CD8-positive, alpha-beta memory T cell (primary cell): ENCODE measurements at places on chromosomes 3 and 15.

GRCh38 chr3:141477224-141477623 lies 9.6 kb upstream of the RASA2 start:
- DNase-seq, result no peak

- DNase-seq, result no peak
These were observed 5.1 kb upstream of the SPINT1 start for GRCh38 chr15:40838756-40839155.

GRCh38 chr3:19392150-19392549 lies 243.8 kb downstream of the KCNH8 start:
- no peak for DNase-seq

GRCh38 chr15:83651541-83651940 lies 2.4 kb upstream of the ADAMTSL3 start:
- no peak for DNase-seq

GRCh38 chr3:98784042-98784441 lies 20.9 kb downstream of the ST3GAL6 start:
- no peak for DNase-seq

- no peak for DNase-seq
These were observed 21.4 kb downstream of the BTLA start for GRCh38 chr3:112477891-112478290.

GRCh38 chr3:127197300-127198189 lies 4.6 kb downstream of the PRR23E start:
- no peak for DNase-seq

- no peak for DNase-seq
These were observed 79.5 kb downstream of the MYLK start for GRCh38 chr3:123804676-123805075.
